NCI-H345 (cell line): ENCODE measurements at places on chromosomes 12 and 14.

DNA sequence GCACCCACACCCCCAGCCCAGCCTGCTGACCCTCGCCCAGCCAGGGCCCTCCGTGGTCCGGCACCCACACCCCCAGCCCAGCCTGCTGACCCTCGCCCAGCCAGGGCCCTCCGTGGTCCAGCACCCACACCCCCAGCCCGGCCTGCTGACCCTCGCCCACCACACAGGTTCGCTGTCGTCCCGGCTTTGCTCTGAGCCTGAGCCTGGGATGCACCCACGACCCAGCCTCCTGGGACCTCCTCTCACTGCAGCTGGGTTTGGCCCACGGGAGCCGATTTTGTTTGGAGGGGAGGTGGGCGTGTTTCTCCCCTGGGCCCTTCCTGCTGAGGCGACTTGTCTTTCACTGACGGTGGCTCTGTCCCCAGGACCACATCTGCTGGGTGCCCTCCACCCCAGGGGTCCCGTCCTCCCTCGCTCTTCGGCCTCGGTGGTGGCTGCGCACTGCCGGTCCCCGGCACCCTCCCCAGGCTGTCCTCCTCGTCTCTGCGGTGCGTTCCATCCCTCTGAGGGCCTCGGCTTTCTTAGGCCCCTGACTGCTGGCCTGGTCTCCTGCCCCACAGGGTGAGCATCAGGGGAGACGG, 83.8 kb downstream of the GALNT9 start:
- no peak for DNase-seq

GRCh38 chr14:45140661-45141187, 5.0 kb downstream of the FANCM start:
- DNase-seq, result no peak

DNA sequence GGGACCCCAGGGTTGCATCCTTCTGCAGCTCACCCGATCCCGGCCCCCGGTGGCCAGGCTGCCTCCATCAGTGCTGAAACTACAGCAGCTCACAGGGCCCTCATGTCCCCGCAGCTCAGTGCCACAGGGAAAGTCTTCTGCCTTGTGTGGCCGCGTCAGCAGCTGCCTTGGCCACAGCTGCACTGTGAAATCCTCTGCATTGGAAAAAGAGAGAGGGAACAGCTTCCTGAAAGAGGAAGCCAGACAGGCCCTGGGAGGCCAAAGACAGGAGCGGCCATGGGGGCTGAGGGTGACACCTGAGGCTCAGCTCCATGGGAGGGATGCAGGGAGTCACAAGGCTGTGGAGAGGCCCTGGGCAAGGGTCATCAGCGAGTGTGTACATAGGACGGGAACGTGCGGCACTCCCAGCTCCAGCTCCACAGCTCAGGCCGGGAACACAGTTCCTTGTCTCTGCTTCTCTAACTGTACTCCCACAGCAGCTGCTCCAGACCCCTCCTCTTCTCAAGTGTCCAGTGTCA, 32.7 kb downstream of the PARP2 start:
- no peak for DNase-seq

DNA sequence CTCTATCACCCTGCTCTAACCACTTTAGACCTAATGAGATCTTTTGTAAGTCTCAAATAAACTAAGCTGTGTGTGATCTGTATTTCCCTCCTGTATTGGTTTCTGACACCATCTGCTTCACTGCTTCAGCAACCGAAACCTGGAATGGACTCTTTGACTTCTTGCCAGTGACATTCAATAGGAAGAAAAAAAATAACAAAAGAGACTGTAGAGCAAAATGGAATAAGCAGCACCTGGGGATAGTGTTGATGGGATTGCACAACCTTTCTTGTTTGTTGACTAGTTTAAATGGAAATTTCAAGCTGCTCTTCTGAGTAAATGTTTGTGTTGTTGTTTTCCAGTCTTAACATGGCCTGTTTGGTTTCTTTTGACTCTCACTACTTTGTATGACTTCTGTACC, 888.6 kb upstream of the SEL1L start:
- DNase-seq, result peak; percentile 92

- DNase-seq, result no peak
Measured at GRCh38 chr12:113673458-113674238, 202.0 kb upstream of the LHX5 start.

DNA sequence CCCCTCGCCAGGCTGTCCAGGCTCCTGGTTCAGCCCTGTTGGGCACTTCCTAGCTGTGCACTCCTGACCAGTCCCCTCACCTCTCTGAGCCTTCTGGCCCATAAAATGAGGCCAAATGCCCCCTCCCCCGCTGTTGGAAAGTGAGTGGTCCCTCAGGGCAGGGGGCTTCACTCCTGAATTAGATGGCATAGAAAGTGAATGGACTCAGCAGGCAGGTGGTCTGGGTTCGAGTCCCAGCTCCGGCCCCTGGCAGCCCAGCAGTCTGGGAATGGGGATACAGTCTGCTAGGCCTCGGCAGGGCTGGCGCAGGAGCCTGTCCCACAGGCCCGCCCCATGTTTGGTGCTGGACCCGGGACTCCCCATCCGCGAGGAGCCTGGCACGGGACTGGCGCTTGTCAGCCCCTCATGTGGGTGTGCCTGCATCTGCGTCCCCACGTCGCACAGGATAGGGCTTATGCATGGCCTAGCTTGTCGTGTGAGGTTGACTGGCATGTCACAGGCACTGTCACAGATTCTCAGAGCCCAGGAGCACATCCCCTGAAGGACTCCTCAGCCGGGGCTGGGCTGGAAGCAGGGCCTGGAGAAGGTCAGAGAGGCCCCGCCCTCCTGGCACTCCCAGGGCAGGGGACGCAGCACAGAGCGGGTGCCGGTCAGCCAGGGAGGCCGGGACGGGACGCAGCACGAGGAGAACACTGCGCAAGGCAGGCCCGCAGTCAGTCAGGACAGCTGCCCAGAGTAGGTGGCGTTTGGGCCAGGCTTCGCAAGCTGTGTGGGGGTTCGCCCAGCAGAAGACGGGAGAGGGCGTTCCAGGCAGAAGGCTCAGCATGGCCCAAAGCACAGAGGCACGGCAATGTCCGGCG, 40.5 kb downstream of the DIO3 start:
- DNase-seq, result no peak

GRCh38 chr14:74593241-74593953, 18.6 kb downstream of the LTBP2 start:
- no peak for DNase-seq

- no peak for DNase-seq
Measured at GRCh38 chr12:52218001-52218400, 15.0 kb upstream of the KRT7 start.

DNA sequence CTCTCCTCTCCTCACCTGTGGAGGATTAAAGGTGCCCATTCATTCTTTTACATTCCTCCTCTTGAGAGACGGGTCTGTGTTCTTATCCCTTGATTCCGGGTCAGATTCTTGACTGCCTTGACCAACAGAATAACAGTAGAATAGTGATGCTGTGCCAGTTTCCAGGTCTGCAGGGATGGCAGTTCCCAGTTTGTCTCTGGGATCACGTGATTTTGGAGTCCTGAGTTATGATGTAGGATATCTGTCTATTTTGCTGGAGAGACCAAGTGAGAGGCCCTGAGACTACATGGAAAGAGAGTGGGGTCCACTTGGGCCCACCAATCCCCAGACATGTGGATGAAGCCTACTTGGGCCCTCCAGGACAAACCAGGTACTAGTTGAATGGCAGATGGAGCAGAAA, 142.8 kb downstream of the TTC8 start:
- no peak for DNase-seq

DNA sequence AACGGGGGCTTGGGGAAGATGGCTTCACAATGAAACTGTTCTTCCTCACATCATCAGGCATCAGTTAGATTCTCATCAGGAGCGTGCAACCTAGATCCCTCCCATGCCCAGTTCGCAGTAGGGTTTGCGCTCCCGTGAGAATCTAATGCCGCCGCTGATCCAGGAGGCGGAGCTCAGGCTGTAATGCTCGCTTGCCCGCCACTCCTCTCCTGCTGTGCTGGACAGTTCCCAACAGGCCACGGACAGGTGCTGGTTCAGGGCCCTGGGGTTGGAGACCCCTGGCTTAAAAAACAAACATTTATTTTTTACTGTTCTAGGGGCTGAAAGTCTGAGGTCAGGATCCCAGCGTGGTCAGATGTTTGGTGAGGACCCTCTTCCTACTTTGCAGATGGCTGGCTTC, 180.5 kb downstream of the FBXL14 start:
- no peak for DNase-seq

DNA sequence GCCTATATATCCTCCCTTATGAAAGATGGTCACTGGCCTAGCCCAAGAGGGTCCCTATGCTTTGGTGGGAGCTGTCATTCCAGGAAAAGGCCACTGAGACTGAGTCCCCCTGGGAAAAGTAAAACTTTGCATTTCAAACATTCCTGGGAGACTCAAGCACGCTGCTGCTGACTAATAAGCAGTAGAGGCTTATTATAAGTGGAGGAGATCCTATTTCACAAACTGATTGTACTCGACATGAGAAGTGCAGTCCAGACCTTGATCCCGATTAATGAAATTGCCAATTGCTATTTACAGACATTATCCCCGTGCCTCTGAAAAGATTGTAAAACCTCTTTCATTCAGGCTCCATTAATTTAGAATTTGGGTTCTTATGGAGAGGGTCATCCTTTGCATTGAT, 96.6 kb downstream of the EMP1 start:
- DNase-seq, result no peak

DNA sequence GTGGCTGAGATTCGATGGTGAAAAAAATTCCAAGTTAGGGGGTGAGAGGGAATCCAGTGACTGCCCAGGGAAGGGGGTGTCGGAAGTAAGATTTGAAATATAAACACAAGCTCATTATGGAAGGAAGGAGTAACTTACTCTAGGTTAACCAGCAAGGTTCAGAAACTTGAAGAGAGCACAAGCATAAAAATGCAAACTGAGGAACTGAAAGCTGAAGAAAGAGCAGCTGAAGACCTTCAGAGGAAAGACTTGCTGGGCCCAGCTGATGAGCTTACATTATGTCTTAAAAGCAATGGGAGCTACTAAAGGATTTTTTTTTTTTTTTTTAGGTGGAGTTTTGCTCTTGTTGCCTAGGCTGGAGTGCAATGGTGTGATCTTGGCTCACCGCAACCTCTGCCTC, 189.7 kb upstream of the GRIN2B start:
- no peak for DNase-seq

DNA sequence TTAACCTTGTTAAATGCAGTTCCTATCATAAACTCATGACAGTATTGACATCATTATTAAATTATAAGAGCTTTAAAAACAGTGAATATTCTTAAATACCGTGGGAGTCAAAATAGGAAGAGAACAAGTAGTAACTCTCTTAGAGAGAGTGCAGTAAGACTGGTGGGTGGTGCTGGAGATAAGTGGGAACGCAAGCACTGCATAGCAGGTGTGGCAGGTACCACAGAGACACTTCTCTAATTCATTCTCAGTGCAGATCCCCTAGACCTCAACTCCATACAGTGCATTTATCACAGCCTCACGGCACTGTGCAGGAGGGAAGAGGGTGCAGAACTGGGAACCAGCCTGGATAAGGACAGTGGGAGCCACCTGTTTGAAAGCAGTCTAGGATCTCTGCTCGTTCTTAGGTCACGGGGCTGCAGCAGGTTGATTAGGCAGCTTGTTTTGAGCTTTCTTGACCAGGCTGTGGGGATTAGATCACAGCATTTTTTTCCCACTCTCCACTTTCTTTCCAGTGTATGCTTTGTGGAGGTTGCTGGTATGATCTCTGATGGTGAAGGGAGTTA, 165.6 kb downstream of the PRKCH start:
- DNase-seq, result no peak

DNA sequence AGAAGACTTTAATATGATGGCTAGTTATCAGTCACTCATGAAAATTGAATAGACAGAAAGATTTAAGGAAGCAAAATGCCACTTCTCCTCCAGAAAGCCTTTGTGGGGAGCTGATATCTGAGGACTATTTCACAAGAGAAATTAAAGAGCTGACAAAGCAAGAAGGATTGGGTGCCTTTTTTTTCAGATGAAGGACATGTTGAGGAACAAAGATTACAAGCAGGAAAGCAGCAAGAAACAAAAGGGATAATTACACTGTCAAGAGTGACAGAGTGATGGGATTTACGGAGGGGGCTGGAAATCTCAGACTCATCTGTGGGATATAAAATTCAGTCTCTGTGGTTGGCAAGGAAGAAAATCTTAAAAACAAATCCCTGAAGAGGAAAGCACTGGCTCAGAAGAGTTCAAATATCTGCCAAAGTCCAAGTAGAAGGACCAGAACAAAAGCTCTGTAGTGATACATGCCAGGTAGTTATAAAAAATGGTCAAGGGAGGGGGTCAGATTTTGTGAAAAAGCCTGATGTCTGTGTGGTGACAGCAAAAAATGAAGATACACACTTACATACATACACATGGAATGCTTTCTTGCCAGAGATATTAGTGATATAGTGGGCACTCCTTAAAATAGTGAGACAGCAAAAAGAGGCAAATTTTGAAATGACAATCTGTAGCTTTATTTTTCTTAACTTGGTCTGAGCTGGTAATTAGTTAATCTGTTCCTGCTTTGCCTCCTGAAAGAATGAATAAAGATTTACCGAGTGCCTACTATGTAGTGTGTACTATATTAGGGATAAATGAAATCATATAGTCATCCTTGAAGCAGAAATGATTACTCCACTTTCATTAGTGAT, 62.9 kb downstream of the EPS8 start:
- DNase-seq, result no peak

DNA sequence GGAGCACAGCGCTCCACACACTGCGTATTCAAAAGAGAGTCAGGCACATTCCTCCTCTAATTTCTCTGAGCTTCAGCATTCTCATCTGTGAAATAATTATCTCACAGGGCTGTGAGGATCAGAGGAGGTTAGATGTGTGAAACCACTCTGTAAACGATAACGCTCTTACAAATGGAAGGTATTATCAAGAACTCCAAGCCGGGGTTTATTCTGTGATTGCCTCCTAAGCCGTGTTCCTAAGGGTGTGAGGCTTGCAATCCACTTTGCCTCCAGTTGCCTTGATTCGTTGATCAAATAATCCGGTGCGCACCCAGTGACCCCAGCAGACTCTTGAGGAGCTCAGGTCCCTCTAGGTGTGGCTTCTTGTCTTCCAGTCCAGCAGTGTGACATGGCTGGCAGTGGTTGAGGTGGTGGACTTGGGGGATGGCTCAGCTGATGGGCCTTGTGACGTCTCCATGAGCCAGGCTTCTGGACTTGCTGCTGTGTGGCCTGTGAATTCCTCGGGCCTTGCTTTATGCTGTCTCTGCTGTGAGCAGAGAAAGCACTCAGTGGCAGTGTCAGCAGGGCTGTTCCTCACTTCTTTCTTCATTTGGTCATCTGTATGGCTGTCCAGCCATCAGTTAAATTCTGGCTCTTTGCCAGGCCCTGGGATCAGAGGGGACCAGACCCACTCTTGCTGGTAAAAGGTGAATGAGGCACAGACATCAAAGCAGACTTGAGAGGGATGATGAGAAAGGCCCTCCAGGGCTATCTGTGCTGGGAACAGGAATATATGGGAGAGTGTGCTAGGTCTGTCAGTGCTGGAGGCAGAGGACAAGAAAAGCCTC, 71.0 kb downstream of the SLC25A47 start:
- DNase-seq, result no peak

DNA sequence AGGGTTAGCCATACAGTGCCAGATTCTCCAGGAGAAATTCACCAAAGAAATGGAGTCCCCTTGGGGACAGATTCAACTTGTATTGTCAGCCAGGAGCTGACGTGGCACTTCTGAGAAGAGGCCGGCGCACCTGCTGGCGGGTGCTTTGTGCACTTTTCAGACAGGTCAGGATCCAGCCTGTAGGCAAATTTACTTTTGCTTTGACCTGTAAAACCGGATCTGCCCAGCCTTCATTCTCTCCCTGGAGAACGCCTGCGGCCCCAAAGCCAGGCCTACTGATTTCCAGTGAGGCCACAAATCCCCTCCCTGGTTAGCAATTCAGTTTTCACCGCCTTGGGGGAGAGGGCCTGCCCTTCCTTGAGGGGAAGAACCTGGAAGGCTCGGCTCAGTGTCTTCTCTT, 17.4 kb downstream of the P2RX4 start:
- DNase-seq, result no peak

GRCh38 chr14:66015071-66015780, 470.9 kb upstream of the CCDC196 start:
- DNase-seq, result peak; percentile 30
